ENCODE measurements at places on chromosomes 2 and 18.

DNA sequence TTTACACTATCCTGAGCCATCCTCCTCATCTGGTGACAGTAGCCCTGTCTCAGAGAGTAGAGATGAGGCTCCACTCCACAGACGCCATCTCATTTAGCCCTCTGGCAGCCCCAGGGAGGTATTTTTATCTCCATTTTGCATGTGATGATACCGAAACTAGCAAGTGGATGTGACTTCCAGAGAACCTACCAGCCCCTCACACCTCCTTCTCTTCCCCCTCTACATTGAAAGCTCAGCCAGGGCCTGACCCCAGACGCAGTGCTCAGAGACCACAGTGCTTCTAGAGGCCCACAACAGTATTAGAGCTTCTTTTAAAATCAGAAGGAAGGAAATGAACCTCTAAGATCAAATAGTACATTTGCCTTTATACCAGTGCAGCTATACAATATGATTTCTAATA lies 8.3 kb downstream of the GYPC start:
- DNase-seq, result no peak

- DNase-seq, result no peak
Measured at GRCh38 chr2:9291331-9291730, 84.7 kb downstream of the ASAP2 start.

- peak; percentile 15 for DNase-seq
Measured at GRCh38 chr2:46873604-46874068, 42.0 kb downstream of the MCFD2 start.

DNA sequence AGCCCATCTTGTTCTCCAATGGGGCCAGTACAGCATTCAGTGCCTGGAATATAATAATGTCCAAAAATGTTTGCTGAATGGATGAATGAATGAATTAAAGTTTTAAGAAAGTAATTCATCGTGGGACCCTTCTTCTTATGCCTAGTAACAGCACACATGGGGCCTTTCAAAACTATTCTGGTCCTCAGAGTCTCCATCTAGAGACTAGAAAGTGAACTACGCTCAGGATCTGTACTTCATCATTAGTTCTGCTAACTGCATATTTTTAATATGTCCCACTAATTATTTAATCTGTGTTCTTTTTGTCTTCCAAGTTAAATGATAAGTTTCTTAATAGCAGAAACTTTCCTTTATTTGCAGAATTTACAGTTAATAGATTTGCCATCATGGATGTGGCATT lies 172.5 kb downstream of the SMAD2 start:
- DNase-seq, result no peak

DNA sequence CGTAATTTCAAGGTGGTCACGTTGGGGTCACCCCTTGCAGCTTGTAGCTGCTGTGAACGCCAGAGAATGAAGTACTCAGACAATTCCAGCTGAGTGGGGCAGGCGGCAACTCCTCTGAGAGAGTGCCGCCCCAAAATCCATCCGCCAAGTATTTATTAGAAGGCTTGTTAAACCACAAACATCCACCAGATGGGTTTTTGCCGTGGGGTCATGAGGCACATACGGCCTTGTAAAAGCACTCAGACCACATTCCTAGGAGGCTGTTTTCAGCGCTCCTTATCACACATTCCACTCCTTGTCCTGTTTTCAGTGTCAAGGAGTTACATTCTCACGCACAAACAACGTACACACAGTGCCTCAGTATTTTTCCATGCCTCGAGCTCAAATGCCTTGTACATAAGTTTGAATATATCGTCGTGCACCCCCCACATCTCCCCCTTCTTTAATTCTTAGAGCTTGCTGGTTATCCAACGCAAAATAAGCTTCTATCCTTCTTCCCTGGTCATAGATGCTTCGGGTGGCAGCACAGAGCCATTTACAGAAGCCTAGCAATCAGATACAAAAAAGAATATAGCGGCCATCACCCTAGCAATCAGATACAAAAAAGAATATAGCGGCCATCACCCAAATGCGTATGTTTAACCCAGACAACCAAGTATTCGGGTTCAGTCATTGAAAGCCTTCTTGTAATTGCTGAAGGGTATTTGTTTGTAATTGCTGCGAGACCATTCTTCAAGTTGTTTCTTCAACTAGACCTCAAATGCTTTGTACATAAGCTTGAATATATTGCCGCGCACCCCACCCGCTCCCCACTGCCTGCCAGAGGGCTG lies 7.3 kb downstream of the ALPP start:
- DNase-seq, result no peak

- no peak for DNase-seq
Measured at GRCh38 chr18:34222307-34223163, 2.2 kb downstream of the NOL4 start.

DNA sequence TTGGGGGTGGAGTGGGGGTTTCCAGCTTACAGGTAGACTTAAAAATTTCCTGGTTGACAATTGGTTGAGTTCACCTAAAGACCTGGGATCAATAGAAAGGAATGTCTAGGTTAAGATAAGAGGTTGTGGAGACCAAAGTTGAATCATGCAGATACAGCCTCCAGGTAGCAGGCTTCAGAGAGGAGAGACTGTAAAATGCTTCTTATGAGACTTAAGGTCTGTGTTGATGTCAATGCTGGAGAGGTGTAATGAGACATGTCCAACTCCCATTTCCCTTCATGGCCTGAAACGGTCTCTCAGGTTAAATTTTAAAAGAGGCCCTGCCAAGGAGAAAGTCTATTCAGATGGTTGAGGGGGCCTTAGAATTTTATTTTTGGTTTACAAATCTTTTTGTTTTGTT lies 38.5 kb upstream of the RND3 start:
- no peak for DNase-seq

DNA sequence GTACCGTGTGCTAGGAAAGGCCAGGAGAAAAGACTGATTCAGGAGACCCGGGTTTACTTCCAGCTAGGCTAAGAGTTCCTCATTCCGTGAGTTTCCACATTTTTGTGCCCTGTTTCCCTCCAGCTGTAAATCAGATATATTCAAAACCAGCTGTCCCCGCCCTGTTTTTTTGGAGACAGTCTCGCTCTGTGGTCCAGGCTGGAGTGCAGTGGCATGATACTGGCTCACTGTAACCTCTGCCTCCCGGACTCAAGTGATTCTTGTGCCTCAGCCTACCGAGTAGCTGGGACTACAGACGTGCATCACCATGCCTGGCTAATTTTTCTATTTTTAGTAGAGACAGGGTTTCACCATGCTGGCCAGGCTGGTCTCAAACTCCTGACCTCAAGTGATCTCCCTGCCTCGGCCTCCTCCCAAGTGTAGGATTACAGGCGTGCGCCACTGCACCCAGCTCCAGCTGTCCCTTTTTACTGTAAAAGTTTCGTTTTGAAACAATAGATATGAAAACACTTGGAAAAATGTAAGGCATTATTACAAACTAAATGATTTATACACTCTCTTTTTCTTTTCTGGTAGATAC lies 112.8 kb upstream of the SEC11C start:
- no peak for DNase-seq

- no peak for DNase-seq
Measured at GRCh38 chr2:217994776-217995274, 8.0 kb downstream of the TNS1 start.

DNA sequence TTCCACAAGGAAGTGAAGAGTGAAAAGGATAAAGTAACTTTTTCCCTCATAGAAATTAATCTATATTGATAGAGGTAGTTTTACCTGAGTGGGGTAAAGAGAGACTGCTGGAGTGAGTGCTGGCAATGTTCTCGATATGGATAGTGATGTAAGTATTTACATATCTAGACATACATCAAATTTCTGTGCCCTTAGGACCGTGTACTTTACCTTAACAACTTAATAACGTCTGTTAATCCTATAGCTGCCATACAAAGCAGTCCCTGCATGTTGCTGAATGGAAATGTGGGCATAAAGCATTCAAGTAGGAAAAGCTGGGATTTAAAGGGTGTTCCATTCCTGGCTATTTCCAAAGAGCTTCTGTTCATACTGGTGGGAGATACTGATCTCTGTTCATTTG lies 162.4 kb upstream of the NOSTRIN start:
- DNase-seq, result no peak

GRCh38 chr2:102510791-102511575 lies 38.0 kb downstream of the SLC9A4 start:
- no peak for DNase-seq

- DNase-seq, result no peak
Measured at GRCh38 chr2:46306330-46306751, 9.1 kb downstream of the EPAS1 start.

DNA sequence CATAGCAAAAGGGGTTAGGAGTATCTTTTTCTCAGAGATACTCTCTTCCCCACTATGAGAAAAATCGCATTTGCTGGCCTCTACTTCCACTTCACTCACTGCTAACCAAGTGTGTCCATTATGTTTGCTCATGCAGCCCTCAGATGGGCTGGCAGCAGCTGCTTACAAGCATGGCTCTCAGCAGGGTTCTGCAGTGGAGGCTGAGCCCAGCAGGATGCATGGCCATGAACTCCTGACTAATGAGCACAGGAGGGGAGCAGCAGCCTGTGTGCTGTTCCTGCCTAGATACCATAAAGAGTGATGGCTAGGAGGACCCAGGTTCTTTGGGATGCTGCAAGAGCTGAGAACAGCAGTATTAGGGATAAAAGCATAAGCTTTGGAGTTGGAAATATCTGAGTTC lies 316.9 kb upstream of the THSD7B start:
- no peak for DNase-seq

DNA sequence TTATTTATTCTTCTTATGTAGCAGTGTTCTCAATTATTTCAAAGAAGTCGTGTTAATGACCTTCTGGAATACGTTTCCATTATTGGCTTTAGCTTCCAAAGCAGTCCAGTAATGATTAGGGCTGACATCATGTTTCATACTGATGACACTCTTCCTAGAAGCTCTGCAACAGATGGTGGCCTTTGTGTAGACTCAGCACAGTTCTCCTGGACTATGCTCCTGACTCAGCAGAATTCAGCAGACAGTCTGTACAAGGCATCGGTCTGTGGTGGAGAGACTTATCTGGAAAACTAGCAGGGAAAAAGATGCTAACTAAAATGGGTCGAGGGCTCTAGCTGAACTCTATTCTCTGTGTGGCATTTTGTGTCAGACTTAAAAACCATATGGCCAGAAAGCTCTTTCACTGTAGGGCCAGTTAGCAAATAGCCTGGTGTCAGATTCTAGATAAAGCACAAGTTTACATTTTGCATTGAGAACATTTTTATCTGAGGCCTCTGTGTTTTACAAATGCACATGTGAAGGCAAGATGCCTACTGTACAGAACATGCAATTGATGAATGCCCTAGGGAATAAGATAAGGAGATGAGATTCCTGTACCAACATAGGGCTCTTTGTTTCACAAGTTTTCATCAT lies 35.1 kb downstream of the GULP1 start:
- DNase-seq, result no peak

DNA sequence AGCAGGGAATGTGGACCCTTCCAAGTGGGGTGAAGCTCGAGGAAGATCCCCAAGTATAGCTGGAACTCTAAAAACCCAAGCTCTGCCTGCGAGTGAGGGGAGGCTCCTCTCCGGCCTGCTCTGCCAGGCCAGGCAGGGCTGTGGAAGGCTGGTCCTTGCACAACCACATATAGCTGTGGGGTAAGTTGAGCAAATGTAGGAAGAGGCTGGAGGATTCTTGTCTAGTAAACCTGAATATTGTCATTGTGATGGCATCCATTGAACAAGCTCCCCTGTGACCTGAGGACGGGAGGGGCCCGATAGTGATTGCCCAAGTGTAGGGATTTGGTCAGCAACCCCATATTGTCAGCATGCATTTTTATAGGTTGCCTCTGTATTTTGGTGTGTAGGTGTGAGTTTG lies 103.0 kb downstream of the ACKR3 start:
- no peak for DNase-seq

DNA sequence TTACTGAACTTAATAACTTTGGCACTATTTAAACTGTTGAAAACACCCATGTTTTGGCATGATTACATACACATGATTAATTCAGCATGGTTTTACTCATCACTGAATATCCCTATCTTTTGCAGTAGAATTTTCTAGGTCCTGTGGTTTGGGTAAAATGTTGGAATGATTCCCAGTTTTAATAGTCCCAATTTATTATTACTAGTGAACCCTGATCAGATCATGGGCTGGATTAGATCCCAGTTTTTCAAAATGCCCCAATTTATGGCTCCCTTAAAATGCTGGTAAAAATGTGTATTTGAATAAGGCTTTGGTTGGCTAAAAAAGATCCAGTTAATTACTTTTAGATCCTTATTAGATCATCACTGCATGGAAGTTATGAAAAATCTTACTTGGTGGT lies 273.6 kb upstream of the NRP2 start:
- DNase-seq, result no peak

GRCh38 chr18:52531836-52532235 lies 191.8 kb downstream of the DCC start:
- DNase-seq, result no peak

GRCh38 chr2:144496977-144497598 lies 22.8 kb downstream of the ZEB2 start:
- no peak for DNase-seq

- DNase-seq, result no peak
Measured at GRCh38 chr2:191739194-191739593, 61.3 kb downstream of the NABP1 start.

- DNase-seq, result no peak
Measured at GRCh38 chr18:6362559-6363129, 52.1 kb downstream of the L3MBTL4 start.

Measured in stimulated activated effector memory CD8-positive, alpha-beta T cell treated with anti-CD3 and anti-CD28 coated beads, Interleukin-12 subunit alpha, Interleukin-12 subunit beta, amount 100 ng/mL, for 72 hours (primary cell).